ENCODE measurements at places on chromosomes 16 and 17.

- no peak for DNase-seq
These were observed 15.5 kb upstream of the USP31 start for GRCh38 chr16:23164736-23165135.

GRCh38 chr16:62620275-62620674 lies 584.0 kb upstream of the CDH8 start:
- no peak for DNase-seq

- peak; percentile 22 for DNase-seq
These were observed 4.3 kb upstream of the PABPN1L start for GRCh38 chr16:88870608-88871348.

DNA sequence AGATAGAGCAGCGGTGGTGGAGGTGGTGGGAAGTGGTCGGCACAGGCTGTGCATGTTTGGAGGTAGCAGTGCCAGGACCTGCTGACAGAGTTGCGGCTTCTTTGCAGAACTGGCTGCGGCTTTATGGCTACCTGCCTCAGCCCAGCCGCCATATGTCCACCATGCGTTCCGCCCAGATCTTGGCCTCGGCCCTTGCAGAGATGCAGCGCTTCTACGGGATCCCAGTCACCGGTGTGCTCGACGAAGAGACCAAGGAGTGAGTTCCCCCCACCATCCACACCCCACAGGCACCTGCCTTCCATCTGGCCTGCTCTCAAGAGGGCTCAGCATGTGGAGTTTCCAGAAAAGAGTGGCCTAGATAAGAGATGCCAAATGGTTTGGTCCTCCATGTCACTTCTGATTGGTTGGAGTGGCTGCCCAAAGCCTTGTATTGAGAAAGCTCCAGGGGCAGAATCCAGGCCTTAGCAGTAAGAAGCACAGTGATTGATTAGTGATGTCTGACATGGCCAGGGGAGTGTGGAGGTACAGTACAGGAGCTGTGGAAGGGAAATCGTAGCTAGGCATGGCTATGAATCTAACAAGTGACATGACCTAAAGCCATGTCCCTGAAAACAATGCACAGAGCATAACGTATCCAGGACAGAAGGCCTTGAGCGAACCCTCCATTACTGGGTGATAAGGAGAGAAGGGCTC lies 12.0 kb downstream of the MMP15 start:
- no peak for DNase-seq

DNA sequence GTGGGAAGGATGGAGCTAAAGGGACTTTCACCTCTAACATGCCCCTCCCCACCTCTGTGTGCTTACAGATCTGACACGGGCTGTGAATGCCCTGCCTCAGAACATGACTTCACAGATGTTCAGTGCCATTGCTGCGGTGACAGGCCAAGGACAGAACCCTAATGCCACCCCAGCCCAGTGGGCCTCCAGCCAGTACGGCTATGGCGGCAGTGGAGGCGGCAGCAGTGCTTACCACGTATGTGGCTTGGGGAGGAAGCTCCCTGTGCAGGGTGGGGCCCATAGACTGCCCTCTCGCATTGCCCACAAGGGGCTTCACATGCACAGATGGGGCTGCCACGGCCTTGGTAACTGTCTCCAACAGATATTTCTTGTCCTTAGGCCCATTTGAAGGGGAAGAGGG lies 11.4 kb downstream of the PROCA1 start:
- DNase-seq: no peak

All from inflammatory macrophage treated with lipopolysaccharide for 1 hour (primary cell).